ENCODE measurements at places on chromosomes 13 and 19. TPM values are rescaled to one million over a fixed set of nuclear protein-coding genes. Genes with fewer than 3 reads are reported as not detected.

DNA sequence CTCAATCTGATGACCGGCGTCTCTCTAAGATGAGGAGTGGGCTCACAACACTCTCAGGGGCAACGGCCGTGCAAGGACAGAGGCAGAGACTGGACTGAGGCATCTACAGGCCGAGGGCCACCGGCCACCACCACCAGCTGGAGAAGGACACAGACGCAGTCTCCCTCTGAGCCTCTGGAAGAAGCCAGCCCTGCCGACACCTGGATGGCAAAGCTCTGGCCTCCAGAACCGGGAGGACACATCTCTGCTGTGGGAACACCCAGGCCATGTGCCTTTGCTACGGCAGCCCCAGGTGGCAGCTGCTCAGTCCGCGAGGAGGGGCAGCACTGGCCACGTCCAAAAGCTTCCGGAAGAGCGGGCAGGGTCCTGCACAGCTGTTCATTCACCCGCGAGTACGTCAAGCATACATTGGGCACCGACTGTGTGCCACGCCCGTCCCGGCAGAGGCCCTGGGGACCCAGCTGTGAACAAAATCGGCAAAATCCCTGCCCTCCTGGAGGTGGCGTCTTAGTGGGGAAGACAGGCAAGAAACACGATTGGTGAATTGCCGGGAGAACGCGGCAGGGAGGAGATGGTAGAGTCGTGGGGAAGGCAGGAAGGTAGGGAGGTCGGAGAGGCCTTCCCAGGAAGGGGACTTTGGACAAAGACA is 17.1 kb downstream of the C2CD4C start:
- H3K36me3 ChIP-seq: no peaks in the 10 kb centered on the region
- no peaks in the 10 kb centered on the region for H3K27me3 ChIP-seq
- no peak overlapping the region for H3K4me3 ChIP-seq
- H3K27ac ChIP-seq: no peak overlapping the region
- peak; percentile 34 for DNase-seq

KL gene
- polyA plus RNA-seq: 0.43 TPM

- H3K27me3 ChIP-seq: no peaks in the 10 kb centered on the region
- no peaks in the 10 kb centered on the region for H3K4me1 ChIP-seq
- H3K27ac ChIP-seq: no peak overlapping the region
- no peaks in the 10 kb centered on the region for H3K36me3 ChIP-seq
- no peak overlapping the region for H3K4me3 ChIP-seq
- no peak for DNase-seq
Observed at GRCh38 chr13:22024381-22024994, 353.6 kb downstream of the FGF9 start.

DNA sequence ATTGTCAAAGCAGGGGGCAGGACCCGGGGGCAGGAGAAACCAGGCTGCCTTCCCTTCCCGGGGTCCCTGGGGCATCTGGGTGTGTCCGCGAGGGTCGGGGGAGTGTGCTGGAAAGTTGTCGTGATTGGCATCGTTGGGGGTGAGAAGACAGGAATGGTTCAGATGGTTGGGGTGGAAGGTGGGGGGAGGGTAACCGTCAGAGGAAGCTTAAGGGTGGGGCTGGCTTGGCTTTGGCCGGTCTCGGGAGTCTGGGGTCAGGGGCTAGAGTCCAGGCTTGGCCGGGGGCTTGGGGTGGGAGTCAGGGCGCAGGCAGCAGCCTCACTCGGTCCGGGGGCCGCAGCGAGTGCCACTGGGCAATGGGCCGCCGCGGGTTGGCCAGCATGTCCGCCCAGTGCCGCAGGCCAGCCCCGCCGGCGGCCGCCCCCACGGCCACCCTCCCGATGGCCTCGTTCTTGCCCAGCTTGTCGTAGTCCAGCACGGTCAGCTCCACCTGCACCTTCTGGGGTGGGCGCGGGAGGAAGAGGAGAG is 6.8 kb upstream of the DNAAF3 start:
- H3K36me3 ChIP-seq: no peaks in the 10 kb centered on the region
- H3K4me3 ChIP-seq: no peak overlapping the region
- DNase-seq: no peak
- peaks cover 6% of the 10 kb centered on the region for H3K27me3 ChIP-seq
- H3K27ac ChIP-seq: no peak overlapping the region

GRCh38 chr13:23609874-23610576 is 39.8 kb downstream of the TNFRSF19 start:
- no peaks in the 10 kb centered on the region for H3K27me3 ChIP-seq
- H3K27ac ChIP-seq: no peak overlapping the region
- H3K36me3 ChIP-seq: no peaks in the 10 kb centered on the region
- no peak for DNase-seq

GRCh38 chr13:86710013-86710412 is 910.8 kb upstream of the SLITRK6 start:
- H3K4me1 ChIP-seq: no peaks in the 10 kb centered on the region
- H3K4me3 ChIP-seq: no peak overlapping the region
- DNase-seq: no peak
- no peak overlapping the region for H3K27ac ChIP-seq

GFY gene
- not detected for polyA plus RNA-seq

DNA sequence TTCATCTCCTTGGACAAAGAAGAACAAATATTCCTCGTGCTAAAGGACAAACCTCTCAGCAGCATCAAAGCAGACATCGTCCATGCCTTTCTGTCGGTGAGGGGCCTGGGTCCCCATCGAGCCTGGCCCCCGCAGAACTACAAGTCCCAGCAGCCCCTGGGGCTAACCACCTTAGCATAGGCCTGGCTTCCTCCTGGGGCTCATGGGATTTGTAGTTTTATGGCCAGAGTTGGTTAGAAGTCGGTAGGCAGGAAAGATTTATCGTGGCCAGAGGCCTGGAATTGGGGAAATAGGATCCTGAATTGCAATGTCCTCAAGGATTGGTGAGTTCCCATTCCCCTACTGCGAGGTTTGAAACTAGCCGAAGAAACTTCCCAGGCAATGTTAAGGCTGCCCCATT is 19.6 kb downstream of the TMEM150B start:
- no peak overlapping the region for H3K4me3 ChIP-seq
- peaks cover 2% of the 10 kb centered on the region for H3K36me3 ChIP-seq
- H3K4me1 ChIP-seq: no peaks in the 10 kb centered on the region
- no peak for DNase-seq
- no peaks in the 10 kb centered on the region for H3K27me3 ChIP-seq

DNA sequence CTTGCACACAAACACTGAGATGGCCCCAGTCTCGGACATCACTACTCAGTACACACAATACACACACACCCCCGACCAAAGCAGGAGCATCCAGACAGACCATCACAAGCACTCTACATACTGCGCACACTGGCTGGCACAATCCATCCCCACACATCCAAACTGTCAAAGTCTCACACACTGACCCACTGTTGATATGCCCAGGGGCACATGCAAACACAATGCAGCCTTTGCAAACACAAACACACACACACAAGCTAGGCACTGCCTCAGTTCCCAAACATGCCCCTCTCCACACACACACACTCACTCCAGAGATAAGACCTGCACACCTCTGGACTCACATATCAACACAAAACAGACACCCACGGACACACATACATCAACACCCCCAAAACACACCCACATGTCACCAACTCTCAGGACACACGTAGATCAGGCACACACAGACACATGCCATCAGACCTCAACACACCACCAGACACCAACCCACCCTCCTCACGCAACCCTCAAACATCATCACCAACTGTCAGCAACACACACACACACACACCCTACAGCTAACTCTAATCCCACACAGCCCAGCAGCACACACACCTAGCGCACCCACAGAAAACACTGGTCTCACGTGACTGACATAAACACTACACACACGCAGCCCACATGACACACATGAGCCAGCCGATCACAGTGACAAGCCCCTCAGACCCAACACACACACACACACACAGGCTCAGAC is 1.9 kb downstream of the BBC3 start:
- DNase-seq: no peak
- H3K27ac ChIP-seq: peak overlapping the region; percentile 75
- H3K36me3 ChIP-seq: no peaks in the 10 kb centered on the region
- peaks cover 2% of the 10 kb centered on the region for H3K27me3 ChIP-seq
- peak overlapping the region; percentile 38 for H3K4me3 ChIP-seq

SLC10A2 gene
- not detected for polyA plus RNA-seq

DNA sequence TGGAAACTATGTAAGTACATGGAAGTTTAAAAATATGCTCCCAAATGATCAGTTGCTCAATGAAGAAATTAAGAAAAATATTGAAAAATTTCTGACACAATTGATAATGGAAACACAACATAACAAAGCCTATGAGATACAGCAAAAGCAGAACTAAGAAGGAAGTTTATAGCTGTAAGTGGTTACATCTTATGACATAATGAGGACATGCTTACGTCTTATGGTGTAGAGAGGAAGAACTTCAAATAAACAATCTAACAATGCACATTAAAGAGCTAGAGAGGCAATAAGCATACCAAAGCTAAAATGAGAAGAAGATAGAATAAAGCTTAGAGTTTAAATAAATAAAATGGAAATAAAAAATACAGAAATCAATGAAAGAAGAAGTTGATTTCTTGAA is 50.0 kb upstream of the CEACAM21 start:
- no peak overlapping the region for H3K4me3 ChIP-seq
- H3K27ac ChIP-seq: no peak overlapping the region
- no peak for DNase-seq
- no peaks in the 10 kb centered on the region for H3K36me3 ChIP-seq

DNA sequence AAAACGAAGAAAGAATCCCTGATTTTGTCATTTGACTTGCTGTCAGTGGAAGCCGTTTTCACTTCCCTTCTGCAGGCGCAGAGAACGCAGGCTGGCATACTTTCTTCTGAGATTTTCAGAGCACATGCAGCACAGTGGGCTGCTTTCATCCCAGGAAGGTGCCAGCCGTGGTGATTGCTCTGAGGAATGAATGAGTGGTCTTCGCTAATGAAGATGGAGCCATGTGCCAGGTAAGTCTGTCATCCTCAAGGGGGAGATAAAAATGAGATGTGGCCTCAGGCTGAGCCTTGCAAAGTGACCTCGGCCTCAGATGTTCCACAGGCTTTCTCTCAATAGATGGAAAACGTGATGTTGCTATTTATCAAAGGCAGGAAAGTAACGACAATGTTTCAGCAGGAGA is 94.6 kb upstream of the FARP1 start:
- no peak overlapping the region for H3K27ac ChIP-seq
- H3K4me3 ChIP-seq: no peak overlapping the region
- H3K36me3 ChIP-seq: no peaks in the 10 kb centered on the region
- no peaks in the 10 kb centered on the region for H3K4me1 ChIP-seq

- H3K4me3 ChIP-seq: no peak overlapping the region
- H3K4me1 ChIP-seq: no peaks in the 10 kb centered on the region
- H3K27ac ChIP-seq: no peak overlapping the region
- peaks cover 8% of the 10 kb centered on the region for H3K36me3 ChIP-seq
- H3K27me3 ChIP-seq: no peaks in the 10 kb centered on the region
Observed at GRCh38 chr19:19294914-19295313, 21.8 kb upstream of the TM6SF2 start.

DNA sequence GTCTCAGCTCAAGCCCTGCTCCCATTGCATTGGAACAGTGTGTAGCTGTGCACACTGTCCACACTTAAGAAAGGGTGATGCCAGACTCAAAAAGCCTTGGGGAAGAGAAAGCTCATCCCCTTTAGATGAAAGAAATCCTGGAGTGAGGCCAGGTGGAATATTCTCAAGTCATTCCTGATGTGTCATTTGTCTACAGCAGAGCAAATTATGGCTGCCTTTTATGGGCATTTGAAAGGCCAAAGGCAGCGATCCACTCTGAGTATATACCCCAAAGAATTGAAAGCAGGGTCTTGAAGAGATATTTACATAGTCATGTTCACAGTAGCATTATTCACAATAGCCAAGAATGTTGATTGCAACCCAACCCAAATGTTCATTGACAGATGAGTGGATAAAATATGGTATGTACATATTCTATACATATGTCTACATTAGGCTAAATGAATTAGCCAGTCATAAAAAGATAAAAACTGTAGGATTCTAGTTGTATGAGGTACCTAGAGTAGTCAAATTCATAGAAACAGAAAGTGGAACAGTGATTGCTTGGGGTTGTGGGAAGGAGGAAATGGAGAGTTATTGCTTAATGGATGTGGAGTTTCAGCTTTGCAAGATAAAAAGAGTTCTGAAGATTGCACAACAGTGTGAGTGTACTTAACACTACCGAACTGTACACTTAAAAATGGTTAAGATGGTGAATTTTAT is 214.9 kb downstream of the KCNRG start:
- H3K4me3 ChIP-seq: no peak overlapping the region
- H3K36me3 ChIP-seq: no peaks in the 10 kb centered on the region
- no peak for DNase-seq
- no peak overlapping the region for H3K27ac ChIP-seq
- H3K27me3 ChIP-seq: no peaks in the 10 kb centered on the region

DNA sequence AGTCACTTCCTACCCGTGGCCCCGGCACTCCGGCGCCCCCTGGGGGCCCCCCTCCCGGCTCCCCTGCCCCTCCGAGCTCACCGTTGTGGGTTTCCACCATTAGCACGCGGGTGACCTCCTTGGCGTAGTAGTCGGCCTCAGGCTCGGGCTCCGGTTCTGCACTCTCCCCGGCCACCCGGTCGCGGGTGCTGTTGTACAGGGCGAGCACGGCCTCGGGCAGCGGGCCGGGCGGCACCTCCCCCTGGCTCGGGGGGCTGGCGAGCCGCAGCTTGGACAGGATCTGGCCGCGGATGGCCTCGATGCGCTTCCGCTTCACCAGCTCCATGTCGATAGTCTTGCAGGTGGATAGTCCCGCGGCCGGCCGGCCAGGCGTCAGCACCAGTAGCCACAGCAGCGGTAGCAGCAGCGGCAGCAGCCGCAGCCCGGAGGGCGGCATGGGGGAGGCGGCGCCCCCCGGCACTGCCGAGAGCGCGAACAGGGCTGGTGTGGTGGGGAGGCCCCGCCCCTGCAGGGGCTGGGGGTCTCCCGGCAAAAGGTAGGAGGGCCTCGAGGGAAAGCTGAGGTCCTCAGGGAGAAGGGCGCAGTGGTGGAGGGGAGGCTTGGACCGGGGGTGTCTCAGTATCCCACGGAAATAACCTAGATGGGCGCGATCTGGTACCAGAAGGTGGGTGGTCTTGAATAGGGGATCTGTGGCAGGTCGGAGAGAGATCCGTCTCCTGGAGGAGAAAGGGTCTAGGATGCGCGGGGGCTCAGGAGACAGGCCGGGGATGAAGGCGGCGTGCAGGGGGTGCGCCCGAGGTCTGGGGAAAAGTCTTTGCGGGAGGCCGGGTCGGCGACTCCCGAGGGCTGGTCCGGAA is 885 bp downstream of the TGFB1 start:
- peak; percentile 79 for DNase-seq
- no peak overlapping the region for H3K27ac ChIP-seq
- no peaks in the 10 kb centered on the region for H3K4me1 ChIP-seq
- H3K27me3 ChIP-seq: no peaks in the 10 kb centered on the region

IFNL1 gene
- not detected for polyA plus RNA-seq

DNA sequence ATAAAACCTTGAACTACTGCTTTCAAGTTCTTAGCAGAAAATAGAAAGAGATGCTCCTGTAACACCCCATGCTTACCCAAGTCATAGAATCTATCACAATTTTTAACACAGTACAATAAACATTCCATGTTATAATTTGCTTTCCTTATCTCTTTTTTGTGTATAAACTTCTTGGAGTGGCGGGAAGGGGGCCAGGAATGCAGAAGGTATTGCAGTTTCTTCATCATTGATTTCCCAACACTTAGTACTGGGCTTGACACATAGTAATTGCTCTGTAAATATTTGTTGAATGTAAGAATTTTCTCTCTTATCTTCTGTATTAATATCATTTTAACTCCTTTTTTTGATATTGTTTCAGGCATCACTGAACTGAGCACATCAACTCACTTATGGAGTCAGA is 535.8 kb downstream of the KCTD12 start:
- H3K27me3 ChIP-seq: no peaks in the 10 kb centered on the region
- H3K4me1 ChIP-seq: no peaks in the 10 kb centered on the region
- H3K27ac ChIP-seq: no peak overlapping the region
- H3K36me3 ChIP-seq: no peaks in the 10 kb centered on the region
- H3K4me3 ChIP-seq: no peak overlapping the region

- peak; percentile 90 for DNase-seq
- peak within 1 kb of the TSS; percentile 46 for H3K27ac ChIP-seq
- peak within 1 kb of the TSS; percentile 44 for H3K4me3 ChIP-seq
- H3K27me3 ChIP-seq: no peaks in the 10 kb centered on the region
Observed at GRCh38 chr19:18419195-18419698, at the start of gene SSBP4. Gene SSBP4 (plus strand): TSS chr19:18419398. CDS start chr19:18419649, 251 bp downstream.

Measured in aorta (tissue), 5 donors.